ENCODE measurements at places on chromosomes 7 and 10. TPM values are rescaled to one million over a fixed set of nuclear protein-coding genes. Genes with fewer than 3 reads are reported as not detected.

AKR1E2 gene
- 9.6 TPM for total RNA-seq

SORCS1 gene
- not detected for total RNA-seq

GLI3 gene
- total RNA-seq = 1.0 TPM

HABP2 gene
- total RNA-seq = 0.19 TPM

CYP2C19 gene
- total RNA-seq = not detected

TUBAL3 gene
- total RNA-seq = 0.34 TPM

NEURL1 gene
- total RNA-seq = not detected

C7orf33 gene
- not detected for total RNA-seq

ATRNL1 gene
- 0.17 TPM for total RNA-seq

TMEM60 gene
- total RNA-seq = 11.2 TPM

ZNF487 gene
- 2.7 TPM for total RNA-seq
